ENCODE measurements at places on chromosomes 7 and 10.

GRCh38 chr10:5960070-5960972, 17.0 kb downstream of the IL15RA start:
- DNase-seq, result no peak

DNA sequence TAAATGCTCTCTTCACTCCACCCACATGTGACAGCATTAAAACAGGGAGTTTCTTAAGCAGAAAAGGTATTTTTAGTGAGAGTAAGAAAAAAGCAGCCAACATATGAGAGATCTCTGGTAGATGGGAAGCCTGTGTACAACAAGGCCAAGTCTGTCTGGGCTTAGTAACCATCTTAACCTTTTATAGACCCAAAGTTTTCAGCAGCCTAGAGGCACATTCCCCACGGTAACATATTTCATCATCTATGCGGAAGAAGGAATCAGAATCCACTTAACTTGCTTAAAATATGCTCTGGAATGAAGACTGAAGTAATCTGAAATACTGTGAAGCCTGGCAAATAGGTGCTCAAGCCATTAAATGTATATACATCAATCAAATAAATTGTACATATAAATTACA, 127.8 kb downstream of the RAPGEF5 start:
- no peak for DNase-seq

- DNase-seq, result no peak
Measured at GRCh38 chr10:69558559-69558958, 14.7 kb downstream of the NEUROG3 start.

DNA sequence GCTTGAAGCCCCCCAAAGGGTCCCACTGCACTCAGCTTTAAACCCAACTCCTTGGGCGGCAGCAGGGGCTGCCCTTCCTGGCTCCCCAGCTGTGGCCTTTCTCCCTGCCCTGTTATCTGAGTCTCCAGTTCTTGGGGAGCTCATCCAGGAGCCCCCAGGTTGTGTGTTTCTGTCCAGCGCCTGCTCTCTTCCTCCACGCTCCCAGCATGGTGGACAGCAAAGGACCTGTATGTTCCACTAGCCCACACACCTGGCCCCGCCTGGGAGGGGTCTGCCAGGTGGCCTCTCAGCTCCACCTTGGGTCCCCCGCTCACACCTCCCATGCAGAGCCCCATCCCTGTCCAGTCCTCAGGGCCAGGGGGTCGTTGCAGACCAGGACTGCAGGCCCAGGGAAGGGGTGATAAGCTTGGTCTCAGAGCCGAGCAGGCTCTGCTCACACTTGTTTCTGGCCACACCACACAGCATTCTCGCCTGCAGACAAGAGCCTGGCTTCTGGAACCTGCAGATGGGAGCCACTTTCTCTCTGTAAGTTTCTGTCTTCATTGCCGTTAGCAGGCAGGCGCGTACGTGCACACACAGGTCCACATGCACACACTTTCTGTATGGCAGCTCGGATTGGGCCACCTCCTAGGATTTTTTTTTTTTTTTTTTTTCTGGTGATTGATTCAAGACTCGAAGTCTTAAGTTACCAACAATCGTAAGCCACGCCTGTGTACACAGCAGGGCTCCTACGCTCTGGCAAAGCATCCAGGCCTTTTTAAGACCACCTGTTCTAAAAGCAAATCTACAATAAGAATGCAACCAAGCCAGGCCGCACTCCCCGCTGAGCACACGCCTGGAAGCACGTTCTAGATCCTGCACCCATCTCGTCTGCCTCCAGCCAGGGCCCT, 104.6 kb downstream of the CYTH3 start:
- no peak for DNase-seq

DNA sequence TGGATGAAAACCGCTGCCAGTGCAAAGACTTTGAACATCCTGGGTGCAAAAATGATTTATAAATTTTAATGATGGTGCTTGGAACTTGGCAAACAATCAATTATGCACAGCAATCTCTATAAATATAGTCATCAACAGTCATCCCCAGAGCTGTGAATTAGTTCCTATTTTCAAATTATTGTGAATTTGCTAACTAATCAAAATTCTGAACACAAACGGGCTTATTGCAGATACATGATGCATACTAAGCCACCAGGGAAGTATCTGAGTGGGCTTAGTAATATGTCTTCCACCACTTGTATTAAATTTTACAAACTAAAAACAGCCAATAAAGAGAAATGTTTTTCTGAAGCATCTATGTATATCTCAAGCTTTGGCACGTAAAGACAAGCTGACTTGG, 165.2 kb downstream of the CALCR start:
- no peak for DNase-seq

DNA sequence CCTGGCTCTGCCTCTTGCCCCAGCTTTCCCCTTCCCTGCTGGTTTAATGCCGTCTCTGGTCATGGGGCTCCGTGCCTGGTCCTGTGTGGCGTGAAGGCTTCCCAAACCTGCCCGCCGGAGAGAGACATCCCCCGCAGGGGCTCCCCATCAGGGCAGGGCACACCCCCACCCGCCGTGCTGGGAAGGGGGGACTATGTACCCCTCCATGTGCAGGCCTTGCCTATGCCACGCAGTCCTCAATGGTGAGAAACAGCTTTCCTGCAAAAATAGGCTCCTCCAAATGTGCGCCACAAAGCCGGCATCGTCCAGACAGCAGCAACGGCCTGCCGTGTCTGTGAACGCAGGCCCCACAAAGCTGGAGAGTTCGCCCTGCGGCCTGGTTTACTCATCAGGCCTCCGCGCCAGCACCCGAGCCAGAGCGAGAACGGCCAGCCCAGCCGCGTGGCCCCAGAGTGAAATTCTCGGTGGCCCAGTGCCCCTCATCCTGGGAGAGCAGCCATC, 313.4 kb downstream of the DNAJB6 start:
- DNase-seq, result no peak

DNA sequence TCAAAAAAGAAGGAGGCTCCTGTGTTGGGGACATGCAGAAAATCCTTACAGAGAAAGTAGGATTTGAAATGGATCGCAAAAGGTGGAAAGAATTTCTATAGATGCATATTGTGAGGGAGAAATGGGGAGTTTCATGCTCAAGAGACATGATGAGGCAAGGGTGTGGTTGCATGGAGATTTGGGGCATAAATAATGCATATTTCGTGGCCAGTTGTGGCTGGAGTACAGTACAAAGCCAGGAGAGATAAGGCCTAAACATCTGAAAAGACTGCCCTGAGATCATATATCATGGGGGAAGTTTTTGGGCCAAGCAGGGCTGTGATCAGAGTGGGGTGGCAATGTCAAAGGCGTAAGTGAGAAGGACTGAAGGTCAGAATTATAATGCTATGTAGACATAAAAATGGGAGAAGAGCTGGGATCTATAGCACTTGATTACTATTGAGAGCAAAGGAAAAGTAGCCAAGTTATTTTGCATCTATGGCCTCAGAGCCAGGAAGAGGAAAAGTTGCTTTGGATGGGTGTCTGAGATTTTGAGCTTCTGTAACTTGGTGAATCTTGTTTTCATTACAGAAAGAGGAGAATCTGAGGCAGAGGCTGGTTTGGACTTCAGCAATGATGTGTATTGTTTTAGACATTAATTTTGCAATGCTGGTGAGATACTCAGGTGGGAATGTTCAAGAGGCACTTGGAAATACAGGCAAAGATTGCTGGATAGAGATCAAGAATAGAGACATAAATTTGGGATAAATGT, 166.6 kb downstream of the INHBA start:
- DNase-seq, result no peak

DNA sequence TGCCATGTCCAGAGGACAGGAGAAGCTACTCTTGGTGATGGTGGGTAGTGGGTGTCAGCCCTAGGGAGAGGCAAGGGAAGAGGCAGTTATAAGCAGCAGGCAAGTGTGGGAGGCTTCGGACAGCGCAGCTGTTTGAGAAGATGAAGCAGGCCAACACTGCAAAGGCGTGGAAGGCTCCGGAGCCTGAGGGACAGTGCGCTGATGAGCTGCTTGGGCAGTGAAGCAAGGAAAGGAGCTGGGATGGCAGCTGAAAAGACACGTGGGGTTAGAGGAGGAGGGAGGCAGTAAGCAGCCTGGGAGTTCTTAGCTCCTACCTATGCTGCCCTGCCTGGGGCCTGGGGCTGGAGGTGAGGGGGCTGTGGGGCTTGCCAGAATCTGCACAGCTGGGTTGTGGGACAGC, 50.1 kb upstream of the CRTAC1 start:
- DNase-seq, result no peak

DNA sequence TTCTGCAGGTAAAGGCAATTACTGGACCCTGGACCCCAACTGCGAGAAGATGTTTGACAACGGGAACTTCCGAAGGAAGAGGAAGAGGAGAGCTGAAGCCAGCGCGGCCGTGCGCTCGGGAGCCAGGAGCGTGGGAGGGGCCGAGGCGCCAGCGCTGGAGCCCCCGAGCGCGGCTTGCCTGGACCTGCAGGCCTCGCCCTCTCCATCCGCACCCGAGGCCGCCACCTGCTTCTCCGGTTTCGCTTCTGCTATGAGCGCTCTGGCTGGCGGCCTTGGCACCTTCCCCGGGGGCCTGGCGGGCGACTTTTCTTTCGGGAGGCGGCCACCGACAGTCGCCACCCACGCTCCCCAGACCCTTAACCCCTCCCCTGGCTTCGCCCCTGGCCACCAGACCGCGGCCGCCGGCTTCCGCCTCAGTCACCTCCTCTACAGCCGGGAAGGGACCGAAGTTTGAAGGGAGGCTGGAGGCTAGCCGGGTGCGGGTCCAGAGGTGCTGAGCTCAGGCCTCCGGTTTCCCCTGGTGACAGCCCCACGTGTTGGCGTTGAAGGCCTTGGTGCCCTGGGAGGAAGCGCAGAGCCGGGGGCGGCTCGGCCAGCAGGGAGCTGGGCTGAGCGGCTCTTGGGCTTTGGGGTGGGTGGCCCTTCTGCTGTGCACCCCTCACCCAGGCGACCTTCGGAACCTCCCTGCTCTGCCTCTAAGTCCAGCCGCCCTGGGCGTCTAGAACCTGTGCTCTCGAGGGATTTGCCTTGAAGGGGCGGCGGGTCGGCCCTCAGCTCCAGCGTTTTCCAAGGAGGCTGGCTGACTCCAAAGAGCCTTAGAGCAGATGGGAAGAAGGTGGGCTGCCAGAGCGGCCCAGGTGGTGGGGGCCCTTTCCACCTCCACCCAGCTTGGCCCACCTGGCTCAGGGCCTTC, 1.8 kb downstream of the FOXI2 start:
- DNase-seq, result no peak

GRCh38 chr10:109939315-109939961, 16.1 kb upstream of the XPNPEP1 start:
- no peak for DNase-seq

DNA sequence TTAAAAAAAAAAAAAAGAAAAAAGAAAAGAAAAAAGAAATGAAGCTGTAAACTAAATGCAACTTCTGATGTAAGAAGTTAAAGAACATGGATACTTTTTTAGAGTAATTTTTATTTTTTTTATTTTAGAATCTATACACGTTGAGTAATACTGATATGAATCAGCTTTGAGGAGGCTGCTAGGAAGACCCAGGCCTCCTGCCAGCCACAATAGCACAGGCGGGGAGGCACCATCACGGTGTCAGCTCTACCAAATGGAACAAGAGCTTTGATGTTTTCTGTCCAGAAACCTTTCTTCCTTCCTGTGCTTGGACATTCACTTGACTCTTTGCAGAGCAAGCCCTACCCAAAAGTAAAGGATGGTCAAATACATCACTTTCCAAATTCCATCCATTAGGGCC, 45.3 kb upstream of the EGR2 start:
- no peak for DNase-seq

GRCh38 chr10:63637901-63638327, 116.7 kb downstream of the REEP3 start:
- no peak for DNase-seq

GRCh38 chr10:129744134-129745111, 219.7 kb downstream of the EBF3 start:
- no peak for DNase-seq

DNA sequence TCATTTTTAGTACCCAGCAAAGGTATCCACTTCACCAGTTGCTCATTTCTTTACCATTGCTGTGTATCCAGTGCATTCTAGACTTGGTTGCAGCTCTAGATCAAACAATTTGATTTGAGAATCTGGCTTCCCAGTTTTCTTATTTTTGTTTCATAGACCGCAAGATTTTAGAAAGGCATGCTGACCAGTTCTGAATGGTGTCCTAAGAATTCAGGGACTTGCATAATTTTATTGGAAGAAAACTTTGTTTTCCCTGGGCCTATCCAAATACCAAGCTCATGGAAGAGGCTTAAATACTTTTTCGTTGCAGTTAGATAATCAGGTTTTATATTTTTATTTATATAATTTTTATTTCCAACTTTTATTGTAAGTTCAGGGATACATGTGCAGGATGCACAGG, 58.3 kb downstream of the BICC1 start:
- DNase-seq, result no peak

GRCh38 chr7:107165341-107165740, 3.5 kb upstream of the HBP1 start:
- DNase-seq, result no peak

DNA sequence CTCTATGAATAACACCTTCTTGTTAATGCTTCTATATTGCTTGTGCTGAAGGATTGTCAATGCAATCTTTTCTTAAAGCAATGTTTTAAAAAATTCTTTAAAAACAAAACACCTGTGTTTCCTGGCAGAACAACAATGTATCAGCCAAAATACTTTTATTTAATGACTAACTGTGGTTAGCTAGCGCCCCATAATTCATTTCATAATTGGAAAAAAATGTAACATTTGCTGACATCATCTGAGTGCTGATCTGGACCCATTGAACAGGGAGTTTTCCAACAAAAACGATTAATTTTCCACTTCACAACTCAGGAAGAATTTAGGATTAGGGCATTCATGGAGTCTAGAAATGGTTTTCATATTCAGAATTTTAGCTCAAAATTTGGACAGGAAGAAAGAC, 137.6 kb upstream of the CDK6 start:
- DNase-seq, result no peak

GRCh38 chr10:60614363-60614762, 163.9 kb upstream of the CDK1 start:
- DNase-seq, result no peak

- no peak for DNase-seq
Measured at GRCh38 chr7:102188746-102189145, 97.9 kb upstream of the SH2B2 start.

DNA sequence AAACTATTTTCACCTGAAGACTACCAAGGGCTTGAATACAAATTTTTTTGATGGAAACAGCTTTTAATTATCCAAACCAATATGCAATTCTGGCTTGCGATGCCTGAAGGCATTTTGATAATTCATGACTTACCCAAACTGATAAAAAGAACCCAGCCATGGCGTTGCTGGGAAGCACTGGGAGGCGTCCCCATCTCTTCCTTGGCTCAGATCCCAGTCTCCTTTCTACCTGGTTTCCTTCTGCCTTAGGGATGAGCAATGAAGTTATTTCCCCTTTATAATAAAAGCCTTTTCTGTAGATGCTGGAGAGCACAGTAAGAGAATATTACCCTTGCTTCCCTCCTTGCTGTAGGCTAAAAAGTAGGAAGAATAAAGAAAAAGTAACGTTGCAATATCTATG, 129.1 kb upstream of the ANK3 start:
- no peak for DNase-seq

- DNase-seq, result no peak
Measured at GRCh38 chr10:17607603-17608332, 9.4 kb downstream of the HACD1 start.

DNA sequence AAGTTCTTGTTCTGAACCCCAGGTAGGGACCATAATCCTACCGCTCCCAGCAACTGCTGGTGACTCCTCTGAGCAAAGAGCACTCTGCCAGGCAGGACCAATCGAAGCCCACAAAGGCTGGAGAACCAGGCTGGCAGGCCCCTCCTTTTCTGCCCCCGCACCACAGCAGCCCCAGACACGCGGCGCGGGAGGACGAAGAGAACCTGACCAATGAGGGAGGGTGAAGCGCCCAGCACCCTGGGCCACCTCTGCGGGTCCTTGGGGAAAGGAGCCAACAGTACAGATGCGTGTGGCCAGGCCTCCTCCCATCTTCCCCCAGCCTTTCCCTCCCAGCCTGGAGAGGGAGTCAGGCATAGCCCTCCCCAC, 25.9 kb downstream of the CTBP2 start:
- no peak for DNase-seq

Measured in T-helper 22 cell (primary cell).